ENCODE measurements at places on chromosomes 5 and 9. TPM values are rescaled to one million over a fixed set of nuclear protein-coding genes. Genes with fewer than 3 reads are reported as not detected.

DNA sequence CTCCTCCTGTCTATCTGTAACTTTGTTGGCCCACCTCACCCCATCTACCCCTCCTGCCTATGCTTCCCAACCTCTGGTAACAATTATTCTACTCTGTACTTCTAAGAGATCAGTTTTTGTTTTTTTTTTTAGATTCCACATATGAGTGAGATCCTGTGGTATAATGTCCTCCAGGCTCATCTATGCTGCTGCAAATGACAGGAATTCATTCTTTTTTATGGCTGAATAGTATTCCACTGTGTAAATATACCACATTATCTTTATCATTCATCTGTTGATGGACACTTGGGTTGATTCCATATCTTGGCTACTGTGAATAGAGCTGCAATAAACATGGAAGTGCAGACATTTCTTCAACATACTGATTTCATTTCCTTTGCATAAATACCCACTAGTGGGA is 8.0 kb upstream of the NPR2 start:
- H3K4me1 ChIP-seq: no peaks in the 10 kb centered on the region
- H3K4me3 ChIP-seq: no peak overlapping the region
- no peaks in the 10 kb centered on the region for H3K27me3 ChIP-seq
- H3K27ac ChIP-seq: no peak overlapping the region
- no peaks in the 10 kb centered on the region for H3K36me3 ChIP-seq

HNRNPAB gene
- 68.9 TPM for total RNA-seq

- H3K27me3 ChIP-seq: no peaks in the 10 kb centered on the region
- no peaks in the 10 kb centered on the region for H3K36me3 ChIP-seq
- no peak overlapping the region for H3K4me3 ChIP-seq
- H3K4me1 ChIP-seq: no peaks in the 10 kb centered on the region
- peak overlapping the region; percentile 30 for H3K27ac ChIP-seq
These were observed 26.9 kb downstream of the COL15A1 start for GRCh38 chr9:98970532-98971041.

GRCh38 chr9:131335368-131335755 is 45.8 kb downstream of the PLPP7 start:
- H3K4me3 ChIP-seq: no peak overlapping the region
- no peak for DNase-seq
- H3K27ac ChIP-seq: no peak overlapping the region

GRCh38 chr5:63960646-63961045 is 1.6 kb downstream of the HTR1A start:
- no peaks in the 10 kb centered on the region for H3K36me3 ChIP-seq
- H3K27me3 ChIP-seq: peaks cover 46% of the 10 kb centered on the region
- no peak overlapping the region for H3K27ac ChIP-seq
- no peak overlapping the region for H3K4me3 ChIP-seq

DNA sequence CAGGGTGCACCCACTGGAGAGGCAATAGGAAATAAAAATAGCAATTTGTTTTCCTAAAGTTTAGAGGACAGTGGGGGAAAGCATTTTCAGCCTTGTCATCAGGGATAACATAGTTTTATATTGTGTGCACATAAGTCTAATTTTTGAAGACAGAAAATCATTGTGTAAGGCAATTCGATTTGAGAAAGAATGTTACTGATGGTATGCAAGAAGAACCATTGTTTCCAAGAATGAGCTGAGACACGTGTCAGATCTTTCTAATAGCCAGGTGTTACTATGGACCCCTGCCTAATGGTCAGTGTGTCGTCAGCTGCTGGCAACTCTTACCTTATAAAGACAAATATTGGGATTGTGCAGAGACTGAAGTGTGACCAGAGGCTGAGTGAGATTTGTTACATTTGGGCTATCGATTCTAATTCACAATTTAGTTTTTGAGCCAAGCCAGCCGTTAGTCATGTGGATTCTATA is 67.1 kb upstream of the PPP2R2B start:
- no peak overlapping the region for H3K27ac ChIP-seq
- H3K36me3 ChIP-seq: no peaks in the 10 kb centered on the region
- no peak overlapping the region for H3K4me3 ChIP-seq
- H3K4me1 ChIP-seq: no peaks in the 10 kb centered on the region
- DNase-seq: no peak

GRCh38 chr5:82912462-82912861 is 164.7 kb downstream of the TMEM167A start:
- H3K27ac ChIP-seq: no peak overlapping the region
- H3K4me1 ChIP-seq: no peaks in the 10 kb centered on the region
- no peak overlapping the region for H3K4me3 ChIP-seq

- DNase-seq: no peak
- H3K27ac ChIP-seq: no peak overlapping the region
- no peaks in the 10 kb centered on the region for H3K36me3 ChIP-seq
These were observed 25.4 kb upstream of the ALDOB start for GRCh38 chr9:101460965-101461364.

DNA sequence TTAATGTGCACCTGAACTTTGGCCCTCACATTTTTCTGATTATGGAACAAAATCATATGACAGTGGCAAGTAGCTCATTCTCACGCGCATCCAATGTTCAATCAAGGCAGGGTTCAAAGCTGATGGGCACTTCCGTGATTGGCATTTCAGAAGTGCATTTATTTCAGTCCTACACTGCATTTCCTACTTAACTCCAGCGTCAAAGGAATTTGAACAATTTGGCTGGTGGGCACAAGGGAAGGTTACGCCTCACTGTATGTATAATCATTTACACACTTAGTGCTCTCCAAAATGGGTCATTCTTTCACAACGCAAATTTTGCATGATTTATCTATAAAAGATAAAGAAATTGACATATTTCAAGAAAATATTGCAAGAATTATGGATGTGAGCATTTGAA is 167.9 kb upstream of the VLDLR start:
- no peak for DNase-seq
- no peaks in the 10 kb centered on the region for H3K4me1 ChIP-seq
- no peaks in the 10 kb centered on the region for H3K27me3 ChIP-seq
- no peaks in the 10 kb centered on the region for H3K36me3 ChIP-seq
- H3K4me3 ChIP-seq: no peak overlapping the region
- H3K27ac ChIP-seq: no peak overlapping the region

DNA sequence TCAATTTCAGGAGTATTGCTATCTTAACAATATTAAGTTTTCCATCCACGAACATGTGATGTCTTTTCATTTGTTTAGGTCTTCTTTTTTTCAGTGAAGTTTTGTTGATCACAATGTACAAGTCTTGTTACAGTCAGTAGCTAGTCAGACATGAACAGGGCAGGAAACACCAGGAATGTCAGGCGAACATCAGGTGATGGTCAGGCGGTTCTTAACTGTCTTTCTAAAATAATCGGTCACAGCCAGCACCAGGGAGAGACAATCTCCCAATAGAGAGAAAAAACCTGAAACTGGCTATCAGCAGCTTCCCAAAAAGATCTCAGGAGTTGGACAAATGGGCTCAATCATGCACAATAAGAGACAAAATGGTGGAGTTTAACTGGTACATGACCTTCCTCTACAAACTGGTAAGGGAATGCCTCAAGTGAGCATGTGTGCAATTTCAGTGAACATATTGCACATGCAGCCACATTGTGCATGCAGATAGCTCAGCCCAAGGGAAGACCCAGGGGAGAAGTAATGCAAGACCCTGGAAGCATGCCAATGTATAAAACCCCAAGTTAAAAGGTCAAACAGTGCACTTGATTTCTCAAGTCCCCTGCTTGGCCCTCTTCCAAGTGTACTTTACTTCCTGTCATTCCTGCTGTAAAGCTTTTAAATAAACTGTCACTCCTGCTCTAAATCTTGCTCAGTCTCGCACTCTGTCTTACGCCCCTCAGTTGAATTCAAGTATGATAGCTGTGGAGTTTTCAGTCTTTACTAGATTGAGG is 176.1 kb upstream of the RASEF start:
- H3K4me1 ChIP-seq: no peaks in the 10 kb centered on the region
- H3K36me3 ChIP-seq: no peaks in the 10 kb centered on the region
- no peak overlapping the region for H3K27ac ChIP-seq
- no peak for DNase-seq
- H3K4me3 ChIP-seq: no peak overlapping the region
- no peaks in the 10 kb centered on the region for H3K27me3 ChIP-seq

GRCh38 chr5:139141446-139142204 is 56.5 kb downstream of the SIL1 start:
- no peaks in the 10 kb centered on the region for H3K36me3 ChIP-seq
- no peak overlapping the region for H3K4me3 ChIP-seq
- H3K4me1 ChIP-seq: no peaks in the 10 kb centered on the region
- H3K27ac ChIP-seq: peak overlapping the region; percentile 71

DNA sequence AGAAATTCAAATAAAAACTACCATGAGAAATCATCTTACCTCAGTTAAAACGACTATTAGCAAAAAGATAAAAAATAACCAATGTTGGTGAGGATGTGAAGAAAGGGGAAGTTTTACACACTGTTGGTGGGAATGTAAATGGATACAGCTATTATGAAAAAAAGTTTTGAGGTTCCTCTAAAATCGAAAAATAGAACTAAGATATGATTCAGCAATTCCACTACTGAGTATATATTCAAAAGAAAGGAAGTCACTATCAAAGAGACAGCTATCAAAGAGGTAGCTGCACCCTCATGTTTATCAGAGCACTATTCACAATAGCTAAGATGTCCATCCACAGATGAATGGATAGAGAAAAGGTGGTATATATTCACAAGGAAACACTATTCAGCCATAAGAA is 1888.4 kb downstream of the MAT2B start:
- H3K4me3 ChIP-seq: no peak overlapping the region
- no peaks in the 10 kb centered on the region for H3K4me1 ChIP-seq
- no peaks in the 10 kb centered on the region for H3K36me3 ChIP-seq
- DNase-seq: no peak

- no peaks in the 10 kb centered on the region for H3K27me3 ChIP-seq
- no peaks in the 10 kb centered on the region for H3K4me1 ChIP-seq
- H3K4me3 ChIP-seq: no peak overlapping the region
- no peaks in the 10 kb centered on the region for H3K36me3 ChIP-seq
- no peak for DNase-seq
These were observed 525.8 kb downstream of the AGTPBP1 start for GRCh38 chr9:85215961-85216360.

NELFB gene
- total RNA-seq: 38.7 TPM

- H3K4me1 ChIP-seq: peaks cover 7% of the 10 kb centered on the region
- H3K27ac ChIP-seq: no peak overlapping the region
- H3K36me3 ChIP-seq: no peaks in the 10 kb centered on the region
- no peak overlapping the region for H3K4me3 ChIP-seq
- H3K27me3 ChIP-seq: no peaks in the 10 kb centered on the region
These were observed 20.7 kb upstream of the GRPEL2 start for GRCh38 chr5:149324641-149325040.

DNA sequence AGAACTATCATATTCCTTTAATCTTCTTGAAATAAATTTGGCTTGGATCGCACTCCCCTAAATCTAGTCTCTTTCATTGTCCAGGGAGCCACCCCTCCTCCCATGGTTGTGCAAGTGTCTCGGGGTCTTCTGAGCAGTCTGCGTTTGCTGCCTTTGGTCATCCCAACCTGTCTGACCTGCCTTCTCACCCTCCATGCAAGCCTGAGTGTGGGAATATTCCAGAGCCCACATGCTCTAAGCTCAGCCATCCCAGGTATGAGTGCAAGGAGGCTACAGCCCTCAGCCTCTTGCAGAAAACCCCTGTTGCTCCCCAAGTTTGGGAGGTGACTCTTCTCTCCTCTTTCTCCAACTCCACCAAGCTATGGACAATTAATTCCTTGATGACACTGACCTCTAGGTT is 7.7 kb upstream of the CTSL start:
- H3K27ac ChIP-seq: no peak overlapping the region
- H3K27me3 ChIP-seq: no peaks in the 10 kb centered on the region
- no peaks in the 10 kb centered on the region for H3K4me1 ChIP-seq

GRCh38 chr5:174514983-174515394 is 209.4 kb upstream of the MSX2 start:
- H3K27ac ChIP-seq: no peak overlapping the region
- no peaks in the 10 kb centered on the region for H3K36me3 ChIP-seq

- no peaks in the 10 kb centered on the region for H3K36me3 ChIP-seq
- peaks cover 12% of the 10 kb centered on the region for H3K4me1 ChIP-seq
- H3K4me3 ChIP-seq: no peak overlapping the region
- H3K27me3 ChIP-seq: no peaks in the 10 kb centered on the region
These were observed 29.2 kb downstream of the RUSC2 start for GRCh38 chr9:35518981-35519679.

- H3K27me3 ChIP-seq: no peaks in the 10 kb centered on the region
- H3K36me3 ChIP-seq: no peaks in the 10 kb centered on the region
- H3K4me1 ChIP-seq: no peaks in the 10 kb centered on the region
- DNase-seq: no peak
- no peak overlapping the region for H3K27ac ChIP-seq
- H3K4me3 ChIP-seq: no peak overlapping the region
These were observed 42.1 kb upstream of the RARS1 start for GRCh38 chr5:168443950-168444700.

DNA sequence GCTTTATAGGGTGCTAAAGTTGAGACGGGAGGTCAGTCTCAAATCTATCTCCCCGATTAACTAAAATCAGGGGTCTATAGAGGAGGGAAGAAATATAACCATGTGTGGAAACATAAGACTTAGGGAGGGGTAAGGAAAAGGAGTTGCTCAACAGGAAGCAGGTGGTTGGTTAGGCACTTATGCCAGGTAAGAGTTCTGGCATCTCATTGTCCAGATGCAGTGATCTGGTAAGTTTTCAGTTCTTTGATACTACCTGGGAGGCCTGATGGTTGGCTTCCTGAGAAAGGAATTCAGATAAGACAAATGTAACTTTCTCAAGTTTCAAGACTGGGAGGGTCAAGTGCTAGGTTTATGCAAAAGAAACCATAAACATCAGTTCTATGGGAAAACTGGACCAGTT is 47.7 kb downstream of the CERT1 start:
- H3K27me3 ChIP-seq: no peaks in the 10 kb centered on the region
- H3K27ac ChIP-seq: no peak overlapping the region
- H3K4me1 ChIP-seq: no peaks in the 10 kb centered on the region
- no peaks in the 10 kb centered on the region for H3K36me3 ChIP-seq
- DNase-seq: no peak

- DNase-seq: peak; percentile 46
- H3K4me1 ChIP-seq: no peaks in the 10 kb centered on the region
- H3K27me3 ChIP-seq: no peaks in the 10 kb centered on the region
- H3K27ac ChIP-seq: no peak overlapping the region
- H3K4me3 ChIP-seq: no peak overlapping the region
- no peaks in the 10 kb centered on the region for H3K36me3 ChIP-seq
These were observed 26.9 kb upstream of the EXOC3 start for GRCh38 chr5:415928-416635.

MYMK gene
- total RNA-seq: not detected

GRCh38 chr5:116428966-116429365 is 145.7 kb downstream of the SEMA6A start:
- no peak for DNase-seq
- no peak overlapping the region for H3K4me3 ChIP-seq
- H3K4me1 ChIP-seq: no peaks in the 10 kb centered on the region
- H3K27me3 ChIP-seq: no peaks in the 10 kb centered on the region
- no peak overlapping the region for H3K27ac ChIP-seq
- no peaks in the 10 kb centered on the region for H3K36me3 ChIP-seq

LSM11 gene
- 1.8 TPM for total RNA-seq

GRCh38 chr5:27876071-27876470 is 837.7 kb upstream of the CDH9 start:
- no peaks in the 10 kb centered on the region for H3K4me1 ChIP-seq
- no peak for DNase-seq
- no peak overlapping the region for H3K4me3 ChIP-seq
- no peaks in the 10 kb centered on the region for H3K27me3 ChIP-seq

All from breast epithelium (tissue), 4 donors.